ENCODE measurements at places on chromosomes 1 and 21.

DNA sequence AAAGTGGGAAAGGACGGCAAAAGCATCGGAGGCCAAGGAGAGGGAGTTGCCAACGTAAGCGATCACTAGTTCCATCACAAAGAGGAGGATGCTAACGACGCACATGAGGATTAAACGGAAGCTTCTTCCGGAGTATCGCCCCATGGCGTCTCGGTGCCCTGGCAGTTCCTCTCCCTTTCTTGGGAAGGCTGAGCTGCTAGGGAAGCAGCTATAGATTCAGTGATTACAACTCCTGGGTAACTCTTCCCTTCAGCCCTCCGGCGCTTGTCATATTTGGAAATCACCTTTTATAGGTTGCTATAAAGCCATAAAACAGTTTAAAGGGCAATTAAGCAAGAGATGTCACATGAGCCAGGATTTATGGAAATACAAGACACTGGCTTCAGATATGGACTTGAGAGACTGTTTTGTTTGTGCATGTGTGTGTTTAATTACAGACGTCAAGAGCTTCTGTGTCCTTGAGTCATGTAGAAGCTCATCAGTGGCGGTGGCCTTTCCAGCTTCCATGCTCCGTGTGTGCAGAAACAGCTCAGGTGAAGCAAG, 30.6 kb upstream of the SLC30A10 start:
- DNase-seq, result no peak

DNA sequence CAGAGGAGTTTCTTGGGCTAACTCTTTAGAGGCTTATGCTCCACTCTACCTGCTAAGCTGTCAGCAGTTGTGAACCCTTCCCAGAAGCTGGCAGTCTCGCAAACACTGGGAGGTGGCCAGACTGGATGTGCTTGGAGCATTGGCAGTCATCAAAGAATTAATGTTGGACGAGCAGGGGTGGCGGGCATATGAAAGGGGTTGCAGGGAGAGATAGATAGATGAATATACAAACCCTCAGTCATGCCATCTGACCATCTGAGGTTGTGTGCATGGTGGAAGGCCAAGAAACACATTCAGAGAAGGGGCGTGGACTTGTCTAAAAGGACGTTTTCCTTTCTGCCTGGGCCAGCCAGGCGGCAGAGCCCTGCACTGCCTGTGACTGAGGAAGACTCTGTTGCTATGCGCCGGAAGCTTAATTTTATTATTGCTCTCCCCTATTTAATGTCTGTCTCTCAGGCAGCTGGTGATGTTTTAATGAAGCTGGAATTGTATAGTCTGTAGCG, 164.4 kb downstream of the PBX1 start:
- DNase-seq, result no peak

- no peak for DNase-seq
Measured at GRCh38 chr1:242605521-242605920, 81.0 kb upstream of the PLD5 start.

- DNase-seq, result no peak
Measured at GRCh38 chr1:109959632-109959973, 25.0 kb upstream of the AHCYL1 start.

DNA sequence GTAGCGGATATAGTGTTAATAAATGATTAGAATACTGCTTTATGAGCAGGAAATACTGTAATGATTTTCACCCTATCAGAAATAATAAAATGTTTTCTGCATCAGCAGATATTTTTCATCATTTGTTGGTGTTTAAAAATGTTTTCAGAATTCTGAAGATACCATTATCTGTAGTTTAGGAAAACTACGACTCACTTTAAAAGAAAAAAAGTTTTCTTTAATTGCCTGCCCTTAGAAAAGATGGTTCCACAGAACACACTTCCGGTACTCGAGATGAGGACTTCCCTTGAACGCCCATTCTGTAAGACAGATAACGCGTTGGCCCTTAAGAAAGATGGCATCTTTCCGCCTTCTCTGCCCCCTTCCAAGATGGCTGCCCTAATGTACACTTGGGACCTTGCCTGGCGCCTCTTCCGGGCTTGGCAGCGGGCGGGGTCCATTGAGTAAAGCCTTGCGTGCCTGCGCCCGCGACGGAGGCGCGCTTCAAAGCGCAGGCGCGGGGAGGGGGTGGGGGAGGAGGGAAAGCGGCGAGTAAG, at the start of gene SZRD1:
Gene SZRD1, plus strand, starts transcription at position 521 of the 536 bp plus-strand sequence. CDS start 16 bp downstream, outside the sequence.
- DNase-seq, result peak; percentile 93

All from stimulated activated CD4-positive, alpha-beta T cell treated with anti-CD3 and anti-CD28 coated beads, Interleukin-12 subunit alpha, Interleukin-12 subunit beta, amount 100 ng/mL, for 48 hours (primary cell).